ENCODE measurements at places on chromosomes 4 and X.

DNA sequence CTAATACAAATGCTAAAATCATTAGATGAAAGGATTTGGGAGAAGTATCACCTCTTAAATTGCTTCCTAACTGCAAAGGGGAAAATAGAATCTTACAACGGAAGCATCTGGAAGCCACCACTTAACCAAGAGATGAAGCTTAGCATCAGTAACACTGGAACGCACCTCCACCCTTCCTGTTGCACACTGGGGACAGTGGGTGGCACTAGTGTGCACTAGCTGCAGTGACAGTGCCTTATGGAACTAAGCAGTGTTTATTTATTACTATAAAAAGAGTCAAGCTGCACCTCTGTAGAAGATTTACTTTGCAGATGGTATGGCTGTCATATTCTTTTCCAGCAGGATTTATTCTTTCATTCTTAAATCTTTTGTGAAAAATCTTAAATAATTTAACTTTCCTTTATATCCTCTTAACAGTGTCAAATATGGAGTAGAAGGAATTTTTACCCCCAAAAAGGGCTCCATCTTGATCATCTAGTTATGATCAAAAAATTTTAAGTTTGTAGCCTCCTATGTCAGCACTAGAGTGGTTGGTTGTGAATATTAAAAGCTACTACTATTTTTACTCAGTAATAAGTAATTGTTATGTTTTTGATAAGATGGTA lies 76.7 kb downstream of the SCD5 start:
- H3K27ac ChIP-seq: no peak overlapping the region
- H3K4me3 ChIP-seq: no peak overlapping the region

- H3K27me3 ChIP-seq: peaks cover 5% of the 10 kb centered on the region
- no peaks in the 10 kb centered on the region for H3K36me3 ChIP-seq
- peak overlapping the region; percentile 76 for H3K4me3 ChIP-seq
- no peaks in the 10 kb centered on the region for H3K4me1 ChIP-seq
- H3K27ac ChIP-seq: no peak overlapping the region
- no peak for DNase-seq
Observed at GRCh38 chrX:148501386-148502066, 1.1 kb downstream of the AFF2 start.

DNA sequence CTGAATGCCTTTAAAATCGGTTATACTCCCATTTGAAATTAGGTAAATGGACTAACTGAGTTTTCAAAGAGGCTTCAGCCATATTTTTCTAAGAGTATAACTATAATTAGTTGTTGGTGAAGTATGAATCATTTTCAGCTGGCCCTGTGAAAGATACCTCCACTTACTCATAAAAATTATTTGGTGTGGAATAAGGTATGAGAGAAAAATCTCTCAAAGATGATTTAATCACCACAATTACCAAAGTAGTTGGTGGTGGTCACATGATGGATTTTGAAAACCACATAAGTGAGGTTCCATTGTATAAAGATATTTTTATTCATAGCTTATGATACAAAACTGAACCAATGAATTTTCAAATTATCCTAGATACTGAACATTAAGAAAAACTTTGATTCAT lies 9.0 kb upstream of the KLHL2 start:
- H3K4me3 ChIP-seq: no peak overlapping the region
- no peak overlapping the region for H3K27ac ChIP-seq
- peaks cover 30% of the 10 kb centered on the region for H3K4me1 ChIP-seq
- no peaks in the 10 kb centered on the region for H3K27me3 ChIP-seq

DNA sequence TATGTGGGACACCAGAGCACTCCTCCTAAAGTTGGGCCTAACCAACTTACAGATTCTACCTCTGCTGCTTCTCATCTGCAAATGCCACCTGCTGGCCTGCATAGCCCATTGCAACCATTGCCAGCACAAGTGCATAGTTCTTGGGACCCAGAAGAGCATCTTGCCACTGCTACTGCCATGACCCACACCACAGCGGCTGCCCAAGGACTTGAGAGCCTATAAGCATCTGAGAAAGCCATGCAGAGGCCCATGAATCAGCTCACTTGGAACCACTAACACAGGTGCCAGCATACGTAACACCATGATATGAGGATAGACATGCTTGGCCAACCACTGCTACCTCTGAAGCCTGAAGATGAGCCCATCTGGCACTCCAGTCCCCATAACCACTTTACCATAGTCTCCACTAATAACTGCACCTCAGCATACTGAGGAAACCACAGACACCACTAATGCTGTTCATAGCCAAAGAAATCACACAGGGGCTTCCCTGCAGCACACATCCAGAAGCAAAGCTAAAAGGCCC lies 258.1 kb upstream of the AGTR2 start:
- H3K27ac ChIP-seq: no peak overlapping the region
- DNase-seq: peak; percentile 11
- no peak overlapping the region for H3K4me3 ChIP-seq
- H3K36me3 ChIP-seq: no peaks in the 10 kb centered on the region

DNA sequence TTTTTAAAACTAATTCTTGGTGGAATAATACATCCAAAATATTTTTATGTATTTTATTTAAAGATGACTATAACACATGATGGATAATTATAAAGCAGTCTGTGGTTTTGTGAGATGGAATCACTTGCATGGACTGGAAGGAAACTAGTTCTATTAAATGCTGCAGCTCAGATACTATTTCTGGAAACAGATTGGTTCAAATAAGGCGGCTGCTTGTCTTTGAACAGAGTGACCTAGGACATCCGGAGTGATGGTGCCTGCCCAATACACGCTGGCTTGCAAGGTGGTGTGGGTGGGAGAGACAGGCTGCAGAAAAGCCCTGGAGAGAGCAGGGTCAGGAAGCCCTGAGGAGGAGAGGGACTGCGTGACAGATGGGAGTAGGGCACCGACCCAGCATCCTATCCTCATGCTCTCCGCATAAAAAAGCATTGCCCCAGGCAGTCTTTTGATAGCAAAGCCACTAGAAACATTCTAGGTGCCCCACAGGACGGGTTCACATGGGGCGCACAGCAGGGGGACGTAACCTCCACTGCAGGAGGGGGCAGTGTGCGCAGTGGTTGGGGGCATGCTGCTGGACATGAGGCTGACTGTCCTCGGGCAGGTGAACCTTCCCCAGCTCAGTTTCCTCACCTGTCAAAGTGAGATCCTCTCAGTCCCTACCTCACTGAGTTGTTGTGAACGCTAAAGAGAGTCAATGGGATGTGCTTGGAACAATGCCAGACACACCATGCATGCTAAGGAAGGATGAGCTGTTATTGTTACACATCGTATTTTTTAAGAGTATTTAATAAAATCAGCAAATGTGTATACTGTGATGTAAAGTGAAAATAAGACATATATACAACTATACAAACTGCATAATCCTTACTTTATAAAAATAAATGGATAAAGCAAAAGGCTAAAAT lies 71.3 kb downstream of the EVC2 start:
- H3K36me3 ChIP-seq: peaks cover 13% of the 10 kb centered on the region
- H3K27me3 ChIP-seq: no peaks in the 10 kb centered on the region
- no peak overlapping the region for H3K4me3 ChIP-seq
- H3K27ac ChIP-seq: 0 out of 2 replicates have a peak overlapping the region, but pooled peaks have one; percentile 88

All from GM23248 (cell line).